Gastrocnemius medialis (tissue), 4 donors: ENCODE measurements at places on chromosomes 3 and 15.

- no peak for DNase-seq
Observed at GRCh38 chr3:169970847-169971246, 4.2 kb downstream of the SEC62 start.

DNA sequence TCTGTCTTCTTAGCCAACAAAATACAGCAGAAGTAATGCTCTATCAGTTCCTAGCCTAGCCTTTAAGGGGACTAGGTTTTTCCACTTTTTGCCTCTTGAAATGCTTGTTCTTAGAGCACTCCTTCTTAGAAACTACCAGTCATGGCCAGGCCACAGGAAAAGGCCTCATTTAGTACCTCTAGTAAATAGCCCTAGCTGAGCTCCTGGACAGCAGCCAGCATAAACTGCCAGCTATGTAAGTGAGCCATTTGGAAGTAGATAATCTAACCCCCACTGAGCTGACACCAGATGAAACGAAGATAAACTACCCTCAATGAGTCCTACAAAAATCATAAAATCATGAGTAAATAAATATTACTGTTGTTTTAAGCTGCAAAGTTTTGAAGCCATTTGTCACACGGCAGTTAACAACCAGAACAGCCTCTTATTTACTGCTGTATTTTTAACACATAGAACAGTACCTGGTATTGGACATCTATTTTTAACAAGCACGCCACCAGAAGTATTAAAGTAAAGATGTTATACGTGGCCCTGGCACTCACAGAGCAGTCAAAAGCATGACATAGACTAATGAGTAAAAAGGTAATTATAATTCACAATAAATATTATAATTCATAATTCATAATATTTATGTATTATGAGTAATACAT, 12.0 kb downstream of the TBC1D5 start:
- no peak for DNase-seq

- no peak for DNase-seq
Observed at GRCh38 chr3:177035676-177036075, 161.6 kb downstream of the TBL1XR1 start.

- no peak for DNase-seq
Observed at GRCh38 chr3:53880396-53881345, 1.3 kb downstream of the ACTR8 start.

GRCh38 chr3:79845546-79845945, 77.7 kb upstream of the ROBO1 start:
- no peak for DNase-seq

GRCh38 chr15:85984241-85984640, 95.4 kb upstream of the AGBL1 start:
- no peak for DNase-seq

DNA sequence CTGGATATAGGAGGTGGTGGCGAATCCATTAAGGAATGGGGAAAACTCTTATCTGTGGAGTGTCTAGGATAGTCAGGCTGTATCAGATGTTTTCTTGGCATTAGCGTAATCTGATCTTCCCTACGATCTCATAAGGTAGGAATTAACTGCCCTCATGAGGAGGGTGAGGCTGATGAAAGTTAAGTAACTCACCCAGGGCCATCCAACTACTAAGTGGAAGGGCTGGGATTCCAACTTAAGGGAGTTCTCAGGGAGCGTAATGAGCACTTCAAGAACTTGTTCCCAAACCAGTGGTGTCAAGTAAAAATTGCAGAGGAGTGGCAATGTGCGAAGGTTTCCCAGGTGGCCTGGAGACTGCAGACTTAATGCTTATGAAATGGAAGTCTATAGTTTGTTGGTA, 55.9 kb upstream of the OSBPL11 start:
- no peak for DNase-seq

DNA sequence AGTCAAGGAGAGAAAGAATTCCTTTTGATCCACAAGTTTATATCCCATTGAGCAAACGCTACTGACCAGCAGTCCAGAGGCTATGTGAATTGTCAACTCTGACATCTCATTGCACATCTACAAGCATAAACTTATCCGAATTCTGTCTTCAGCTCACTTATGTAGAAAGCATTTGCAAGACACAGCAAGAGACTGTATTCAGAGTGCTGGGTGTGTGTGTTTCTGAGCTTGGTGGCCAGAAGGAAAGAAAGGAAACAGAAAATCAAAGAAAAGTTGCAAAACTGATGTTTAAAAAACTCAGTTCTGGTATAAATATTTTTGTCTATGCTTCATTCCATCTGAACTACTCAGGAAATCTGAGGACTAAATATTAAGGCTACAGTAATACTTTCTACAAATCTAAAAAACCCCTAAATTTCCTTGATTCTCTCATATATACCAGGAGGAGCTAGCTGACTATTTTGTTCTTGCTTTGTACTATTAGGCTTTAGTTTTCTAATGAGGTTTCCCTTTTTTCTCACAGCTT, 45.5 kb downstream of the LSAMP start:
- DNase-seq: no peak

- DNase-seq: no peak
Observed at GRCh38 chr3:123439806-123440580, 8.9 kb downstream of the ADCY5 start.

- no peak for DNase-seq
Observed at GRCh38 chr3:149020839-149021252, 29.5 kb downstream of the GYG1 start.

GRCh38 chr15:34718681-34719665, 35.8 kb downstream of the GJD2 start:
- no peak for DNase-seq

- no peak for DNase-seq
Observed at GRCh38 chr3:158470944-158471638, 99.9 kb upstream of the MLF1 start.

GRCh38 chr15:28265334-28266019, 56.5 kb downstream of the HERC2 start:
- DNase-seq: no peak

DNA sequence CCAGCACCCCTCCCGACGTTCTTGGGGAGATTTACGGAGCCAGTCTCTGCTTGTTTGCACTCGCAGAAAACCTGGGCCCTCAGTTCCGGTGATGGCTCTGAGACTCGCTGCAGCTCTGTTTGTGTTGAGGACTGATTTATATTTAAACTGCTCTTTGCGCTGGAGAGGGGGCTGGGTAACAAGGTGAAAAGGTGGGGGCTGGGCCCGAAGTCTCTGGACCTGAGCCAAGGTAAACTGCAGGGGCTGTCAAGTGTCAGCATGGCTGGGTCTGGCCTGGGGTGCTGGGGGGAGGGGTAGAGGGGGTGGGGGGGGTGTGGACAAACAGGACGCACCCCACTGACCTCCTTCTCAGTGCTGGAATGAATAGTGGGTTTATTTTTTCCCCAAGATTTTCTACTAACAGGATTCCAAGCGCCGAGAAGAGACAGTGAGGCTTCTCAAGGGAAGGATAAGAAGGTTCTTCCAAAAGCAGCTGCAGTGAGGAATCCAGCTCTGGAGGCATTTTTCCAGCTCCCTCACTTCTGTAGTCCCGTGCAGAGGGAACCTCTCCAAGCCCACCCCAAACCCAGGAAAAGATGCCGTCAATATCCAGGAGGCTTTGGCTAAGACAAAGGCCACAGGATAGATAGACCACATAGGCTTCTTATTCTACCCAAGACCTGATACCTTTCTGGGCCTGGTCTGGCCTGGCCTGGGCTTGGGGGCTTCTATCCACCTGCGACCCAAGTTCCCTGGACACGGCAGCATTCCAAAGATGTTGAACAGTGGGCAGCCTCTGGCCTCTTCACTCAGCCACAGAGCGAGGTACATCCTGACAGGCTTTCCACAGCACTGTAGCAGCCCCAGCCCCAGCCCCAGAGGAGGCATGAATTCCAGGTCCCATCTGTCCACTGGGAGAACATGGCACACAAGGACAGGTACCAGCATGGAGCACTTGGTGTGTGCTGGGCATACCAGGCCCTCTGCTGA, 938 bp upstream of the SLCO2A1 start:
- no peak for DNase-seq

DNA sequence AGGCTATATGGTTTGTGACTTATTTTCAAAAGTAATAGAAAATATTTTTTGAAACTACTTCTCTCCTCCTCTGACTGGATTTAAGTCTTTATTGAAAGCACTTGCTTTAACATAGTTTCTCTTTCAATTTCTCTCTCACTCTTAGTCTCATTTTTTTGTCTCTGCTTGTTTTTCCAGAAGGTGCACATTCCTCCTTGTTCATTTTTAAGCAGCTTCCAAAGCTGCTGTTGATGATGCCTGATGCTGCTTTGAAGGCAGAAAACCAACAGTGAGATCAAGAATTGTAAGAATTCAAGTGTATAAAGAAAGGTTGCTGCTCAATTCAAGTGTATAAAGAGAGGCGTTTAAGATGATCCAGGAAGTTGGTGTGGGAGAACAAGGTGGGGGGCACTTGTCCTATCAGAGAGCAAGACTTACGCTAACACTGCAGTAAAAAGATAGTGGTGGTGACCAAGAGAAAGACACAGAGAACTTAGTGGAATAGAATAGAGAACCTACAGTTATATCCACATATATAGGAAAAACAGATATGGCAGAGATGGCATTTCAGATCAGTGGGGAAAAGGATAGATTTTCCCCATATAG, 12.1 kb downstream of the NR2C2 start:
- no peak for DNase-seq

DNA sequence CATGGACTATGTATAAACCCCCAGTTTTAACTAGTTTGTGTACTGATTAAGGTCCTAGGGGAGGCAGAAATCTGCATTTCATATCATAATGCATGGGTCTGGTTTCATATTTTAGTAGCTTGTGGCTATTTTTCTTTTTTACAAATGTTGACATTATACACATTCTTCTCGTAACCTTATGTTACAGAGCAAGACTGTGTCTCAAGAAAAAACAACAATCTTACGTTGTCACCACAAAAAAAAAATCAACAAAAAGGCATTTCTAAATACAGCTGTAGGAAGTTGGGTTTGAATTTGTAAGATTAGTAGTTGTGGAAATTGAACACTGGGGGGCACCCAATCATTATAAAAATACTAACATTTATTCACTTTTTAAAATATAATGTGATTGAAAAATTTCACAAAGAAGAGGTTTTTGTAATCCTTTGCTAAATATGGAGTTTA, 17.9 kb downstream of the SERP1 start:
- DNase-seq: no peak

DNA sequence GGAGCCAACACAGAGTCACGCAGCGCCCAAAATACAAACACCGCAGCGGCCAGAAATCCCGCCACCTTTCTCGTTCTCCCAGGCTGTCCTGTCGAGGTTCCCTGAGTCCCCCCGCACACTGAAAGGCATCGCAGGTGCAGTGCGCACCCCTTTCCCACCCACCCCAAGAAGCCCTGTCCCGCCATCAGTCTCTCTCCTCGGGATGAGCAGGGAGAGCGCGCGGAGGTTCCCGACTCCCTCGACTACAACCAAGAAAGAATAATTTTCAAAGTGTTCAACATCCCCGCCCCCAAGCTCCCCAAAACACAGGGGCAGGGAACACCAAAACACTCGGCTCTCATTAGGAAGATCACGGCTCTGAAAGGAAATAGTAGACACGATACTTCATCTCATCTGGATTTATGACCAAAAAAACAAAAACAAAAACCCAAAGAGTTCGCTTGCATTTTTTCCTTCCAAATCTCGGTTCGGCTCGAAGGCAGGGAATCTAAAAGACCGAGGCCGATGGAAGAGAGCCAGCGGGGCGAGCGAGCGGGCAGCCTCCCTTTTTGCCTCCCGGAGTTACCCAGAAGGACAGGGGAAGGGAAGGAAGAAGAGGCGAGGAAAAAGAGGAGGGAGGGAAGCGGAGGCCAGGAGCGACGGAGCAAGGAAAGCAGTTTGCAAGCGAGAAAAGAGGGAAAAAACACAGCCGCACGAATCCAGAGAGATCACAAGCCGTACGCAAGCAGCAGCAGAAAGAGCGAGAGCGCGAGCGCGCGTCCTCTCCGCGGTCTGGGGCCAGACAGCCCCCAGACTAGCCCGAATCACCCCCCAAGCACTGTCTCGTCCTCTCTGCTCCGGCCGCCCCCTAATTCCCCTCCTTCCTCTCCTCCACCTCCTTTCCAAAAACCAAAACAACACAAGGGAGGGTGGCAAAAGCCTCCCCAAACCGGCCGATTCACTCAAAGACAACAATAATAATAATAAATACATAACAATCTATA, 808 bp downstream of the BCL6 start:
- peak; percentile 37 for DNase-seq

GRCh38 chr3:77040216-77040615, 317 bp downstream of the ROBO2 start:
- no peak for DNase-seq

GRCh38 chr3:37116998-37117397, 57.4 kb downstream of the LRRFIP2 start:
- no peak for DNase-seq

DNA sequence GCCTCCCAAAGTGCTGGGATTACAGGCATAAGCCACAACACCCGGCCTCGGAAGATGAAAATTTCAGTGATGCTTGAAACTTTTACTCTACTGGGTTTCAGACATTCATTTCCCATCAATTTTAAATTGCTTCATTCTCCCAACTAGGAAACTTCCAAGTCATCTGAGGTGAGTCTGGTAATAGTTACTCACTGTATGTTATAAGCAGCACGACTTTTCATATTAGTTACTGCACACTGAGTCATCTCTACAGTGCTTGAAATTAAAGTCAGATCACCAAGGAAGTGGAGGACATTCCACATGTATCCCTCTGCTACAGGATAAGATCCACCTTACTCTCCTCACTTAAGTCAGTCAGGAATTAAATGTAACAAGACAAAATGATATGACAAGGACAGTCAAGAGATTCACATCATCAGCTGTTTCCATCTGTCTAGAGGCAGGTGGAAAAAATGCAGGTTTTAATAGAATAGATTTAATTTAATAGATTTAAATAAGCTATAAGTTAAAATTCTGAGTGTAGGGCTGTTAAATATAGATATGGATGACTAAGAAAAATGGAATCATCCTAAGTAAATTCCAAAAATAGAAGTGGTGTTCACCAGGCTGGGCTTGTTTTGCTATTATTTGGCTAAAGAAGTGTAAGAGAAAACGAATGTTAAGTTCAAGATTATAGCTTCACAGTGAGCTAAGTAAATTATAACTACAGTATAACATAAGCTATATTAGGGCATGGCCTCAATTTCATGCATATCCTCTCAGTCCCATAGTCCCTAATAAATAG, 104.4 kb downstream of the TMCO5A start:
- no peak for DNase-seq

GRCh38 chr3:140922634-140923033, 19.0 kb upstream of the SLC25A36 start:
- DNase-seq: no peak

DNA sequence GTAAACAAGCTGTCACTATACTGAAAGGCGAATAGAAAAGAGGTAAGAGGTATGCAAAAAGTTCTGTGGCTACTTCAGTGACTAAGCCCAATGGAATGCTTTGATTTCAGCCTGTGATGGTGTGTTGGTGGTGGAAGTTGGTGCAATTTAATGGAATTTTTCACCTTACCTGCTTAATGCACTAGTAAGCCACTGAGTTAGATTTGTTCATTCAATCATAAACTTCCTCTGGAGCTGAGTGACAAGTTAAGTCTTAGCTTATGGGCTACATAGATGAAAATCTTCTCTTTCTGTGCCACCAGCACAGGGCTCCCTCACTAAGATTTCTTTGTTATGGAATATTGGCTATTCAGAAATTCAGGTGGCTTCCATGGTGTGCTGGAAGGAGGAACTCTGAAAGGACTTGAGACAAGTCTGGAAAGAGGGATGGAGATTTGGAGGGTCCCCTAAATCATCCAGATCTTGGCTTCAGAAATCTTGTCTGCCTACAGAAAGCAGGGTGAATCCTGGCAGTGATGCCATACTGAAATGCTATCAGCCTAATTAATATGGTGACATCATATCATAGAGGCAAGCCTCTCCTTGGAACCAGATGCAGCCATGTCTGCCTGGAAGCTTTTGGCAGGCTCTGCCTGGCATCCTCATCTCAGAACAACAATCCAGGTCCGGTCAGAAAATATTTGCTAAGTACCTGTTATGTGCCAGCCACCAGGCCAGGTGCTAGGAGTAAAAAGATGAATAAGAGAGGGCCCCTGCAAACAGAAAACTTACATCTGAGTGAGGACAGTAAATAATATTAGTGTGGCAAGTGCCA, 8.1 kb upstream of the GAP43 start:
- no peak for DNase-seq
